ENCODE measurements at places on chromosomes 2 and 18. TPM values are rescaled to one million over a fixed set of nuclear protein-coding genes. Genes with fewer than 3 reads are reported as not detected.

The IL18R1 gene
- 1.0 TPM for total RNA-seq

The PLCD4 gene
- total RNA-seq, result 0.59 TPM

The CABLES1 gene
- 12.7 TPM for total RNA-seq

The ANKRD30BL gene
- not detected for total RNA-seq

The AP1S3 gene
- 34.1 TPM for total RNA-seq

All from A549 treated with CORT108297 at 1 μM for 4 hours (cell line).